ENCODE measurements at places on chromosomes 1 and 21.

DNA sequence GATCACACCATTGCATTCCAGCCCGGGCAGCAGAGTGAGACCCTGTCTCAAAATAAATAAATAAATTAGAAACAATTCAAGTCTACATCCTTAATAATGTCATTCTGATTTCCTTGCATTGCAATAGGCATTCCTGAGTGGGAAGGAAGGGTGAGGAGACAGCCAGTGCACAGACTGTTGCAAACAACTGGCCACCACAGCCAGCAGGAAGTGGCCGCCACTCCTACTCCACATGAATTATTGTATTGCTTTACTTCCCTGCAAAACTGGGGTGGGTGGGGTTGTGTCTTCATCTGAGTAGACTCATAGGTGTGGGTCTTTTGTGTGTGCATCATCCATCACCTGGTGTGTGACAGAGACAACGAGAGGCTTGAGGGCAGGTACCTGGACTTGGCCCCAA lies 60.1 kb downstream of the OPTC start:
- DNase-seq, result no peak

GRCh38 chr1:111214884-111215283 lies 12.6 kb upstream of the CHI3L2 start:
- no peak for DNase-seq

DNA sequence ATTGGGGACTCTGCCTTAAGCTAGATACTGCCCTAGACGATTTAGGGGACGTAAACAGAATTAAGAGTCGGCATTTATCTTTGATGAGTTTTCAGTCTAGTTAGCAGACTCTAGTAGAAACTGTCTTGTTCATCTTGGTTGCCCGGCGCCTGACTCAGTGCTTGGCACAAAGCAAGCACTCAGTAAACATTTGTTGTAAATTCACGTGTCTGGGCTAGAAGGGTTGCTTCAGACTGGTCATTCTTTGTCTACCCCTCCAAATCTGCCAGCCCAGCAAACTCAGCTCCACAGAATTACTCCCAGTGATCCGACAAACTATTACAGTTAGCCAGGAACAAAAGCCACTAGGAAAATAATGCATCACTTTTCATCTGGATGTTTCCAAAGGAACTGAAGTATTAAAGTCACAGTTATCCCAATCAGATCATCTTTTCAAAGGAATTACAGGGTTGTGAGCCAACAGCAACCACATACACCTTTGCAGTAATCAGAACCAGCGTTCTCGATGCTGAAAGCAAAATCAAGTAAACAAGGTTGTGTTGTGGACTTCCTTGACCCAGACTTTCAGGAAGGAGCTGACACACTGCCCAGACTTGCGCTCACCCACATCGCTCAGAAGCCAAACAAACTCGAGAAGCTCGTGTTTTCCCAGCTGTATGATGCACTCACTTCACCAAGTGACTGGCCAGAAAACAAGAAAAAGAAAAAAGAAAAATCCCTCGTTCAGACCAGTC lies 66.5 kb upstream of the GADD45A start:
- DNase-seq, result peak; percentile 99

DNA sequence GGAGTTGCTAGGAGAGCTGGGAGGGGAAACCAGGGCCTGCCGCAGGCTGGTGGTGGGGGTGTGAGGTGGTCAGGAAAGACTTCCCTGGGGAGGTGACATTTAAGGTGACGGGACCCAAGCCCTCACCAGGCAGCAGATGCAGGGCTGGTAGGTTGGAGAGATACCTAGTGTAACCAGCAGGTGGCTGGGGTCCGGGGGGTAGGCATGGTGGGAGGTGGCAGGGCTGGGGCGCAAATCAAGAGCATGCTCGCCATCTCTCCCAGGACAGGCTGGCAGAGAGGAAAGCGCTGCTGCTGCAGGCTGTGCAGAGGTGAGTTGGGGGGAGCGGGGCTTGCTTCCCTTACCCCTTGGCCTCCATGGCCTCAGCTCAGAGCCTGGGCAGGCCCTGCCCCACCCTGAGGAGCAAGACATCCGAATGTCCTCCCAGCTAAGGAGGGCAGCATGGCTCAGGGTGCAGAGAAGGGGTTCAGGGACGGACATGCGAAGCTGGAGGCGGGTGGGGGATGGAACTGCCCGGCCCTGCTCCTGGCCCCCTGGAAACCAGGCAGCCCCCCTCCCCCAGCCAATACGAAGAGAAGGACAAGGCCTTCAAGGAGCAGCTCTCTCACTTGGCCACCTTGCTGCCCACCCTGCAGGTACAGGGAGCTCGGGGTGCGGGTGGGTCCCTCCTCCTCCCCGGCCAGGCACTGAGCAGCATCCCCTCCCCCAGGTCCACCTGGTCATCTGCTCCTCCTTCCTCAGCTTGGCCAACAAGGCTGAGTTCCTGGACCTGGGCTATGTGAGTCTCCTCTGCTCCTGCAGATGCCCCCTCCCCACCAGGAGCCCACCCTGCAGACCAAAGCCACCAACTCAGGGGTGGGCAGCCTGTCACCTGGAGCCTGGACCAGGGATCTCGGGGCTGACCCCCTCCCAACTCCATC lies 4.0 kb downstream of the RNF207 start:
- DNase-seq, result no peak

- DNase-seq, result no peak
Measured at GRCh38 chr1:180267761-180268555, 37.9 kb downstream of the LHX4 start.

- DNase-seq, result no peak
Measured at GRCh38 chr1:177281901-177282300, 111.1 kb downstream of the BRINP2 start.

GRCh38 chr1:183918589-183918988 lies 113.7 kb downstream of the RGL1 start:
- DNase-seq, result no peak

- DNase-seq, result peak; percentile 25
Measured at GRCh38 chr1:44170281-44170823, 28.9 kb upstream of the KLF18 start.

DNA sequence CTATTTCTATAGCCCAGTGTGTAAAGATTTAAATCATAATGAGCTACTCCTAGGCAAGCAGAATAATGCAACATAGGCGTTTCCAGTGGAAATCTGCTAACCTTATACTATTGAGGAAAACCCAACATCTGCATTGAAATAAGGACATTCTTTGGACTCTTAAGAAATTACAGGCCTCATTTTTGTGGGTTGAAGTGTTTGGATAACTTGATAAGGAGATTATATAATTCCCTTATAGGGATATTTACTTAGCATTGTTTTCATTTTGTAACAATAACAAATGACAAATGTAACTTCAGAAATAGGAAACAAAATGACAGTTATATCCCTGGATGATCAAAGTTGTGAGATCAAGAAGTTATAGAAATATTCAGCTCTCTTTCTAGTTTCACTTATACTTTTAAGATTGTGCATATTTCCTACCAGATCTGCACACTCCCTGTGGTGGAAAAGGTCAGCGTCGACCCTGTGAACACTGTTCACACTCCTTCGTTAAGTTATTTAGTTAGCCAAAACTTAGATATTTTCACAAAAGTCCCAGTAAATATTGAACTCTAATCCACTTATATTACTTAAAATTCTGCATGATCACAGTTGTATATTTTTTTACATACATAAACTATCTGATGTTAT lies 284.4 kb upstream of the C1orf105 start:
- peak; percentile 82 for DNase-seq

GRCh38 chr1:231163830-231164427 lies 2.1 kb downstream of the TRIM67 start:
- no peak for DNase-seq

- DNase-seq, result peak; percentile 38
Measured at GRCh38 chr1:7845761-7846160, 7.1 kb downstream of the UTS2 start.

- DNase-seq, result no peak
Measured at GRCh38 chr1:8200317-8201115, 117.4 kb upstream of the SLC45A1 start.

DNA sequence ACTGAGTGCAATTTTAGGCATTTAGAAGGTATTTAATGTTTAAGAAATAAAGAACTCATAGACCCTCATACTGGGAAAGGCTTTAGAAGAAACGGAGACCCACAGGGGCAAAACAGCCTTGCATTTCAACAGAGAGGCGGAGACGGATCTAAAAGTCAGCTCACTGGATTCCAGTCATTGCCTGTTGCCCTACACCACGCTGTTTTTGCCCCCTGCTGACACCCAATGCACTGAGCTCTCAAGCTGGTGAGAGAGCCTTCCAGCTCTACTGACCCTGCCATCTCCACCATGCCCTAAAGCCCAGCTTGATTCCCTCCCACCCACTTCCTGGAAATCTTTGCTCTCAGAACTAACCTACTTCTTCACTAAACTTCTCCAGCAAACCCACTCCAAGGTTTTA lies 7.2 kb upstream of the TRAF3IP3 start:
- DNase-seq, result no peak

- no peak for DNase-seq
Measured at GRCh38 chr1:201419746-201420607, 1.6 kb downstream of the TNNI1 start.

DNA sequence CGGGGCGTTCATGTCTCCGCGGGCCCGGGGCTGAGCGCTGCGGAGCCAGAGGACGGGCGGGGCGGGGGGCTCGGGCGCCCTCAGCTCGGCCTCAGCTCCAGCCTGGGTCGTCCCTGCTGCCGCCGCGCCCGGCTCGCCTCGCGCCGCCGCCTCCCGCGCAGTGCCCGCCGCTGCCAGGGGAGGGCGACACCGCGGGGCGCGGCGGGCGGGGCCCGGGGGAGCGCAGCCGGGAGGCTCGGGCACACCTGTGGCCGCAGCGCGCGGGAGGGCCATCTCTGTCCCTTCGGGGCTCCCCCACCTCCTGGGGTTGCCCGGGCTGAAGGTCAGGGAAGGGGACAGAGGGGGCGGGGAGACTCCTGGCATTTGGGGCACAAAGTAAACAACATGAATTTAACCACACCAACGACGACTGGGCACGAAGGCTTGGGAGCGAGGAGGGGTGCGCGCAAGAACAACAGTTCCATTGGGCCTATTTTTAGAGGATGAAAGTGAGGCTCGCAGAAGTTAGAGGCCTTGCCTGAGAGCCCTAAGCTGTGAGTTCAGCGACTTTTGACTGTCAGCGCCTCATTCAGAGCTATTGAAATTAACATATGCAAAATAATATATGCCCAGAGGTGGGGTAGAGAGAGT lies at the start of gene FAM131C:
TSS of gene FAM131C (minus strand) at position 162 of the 630 bp plus-strand sequence. CDS start 209 bp downstream, outside the sequence.
- DNase-seq, result no peak

- DNase-seq, result peak; percentile 15
Measured at GRCh38 chr1:244836584-244836983, 1.1 kb downstream of the COX20 start.

DNA sequence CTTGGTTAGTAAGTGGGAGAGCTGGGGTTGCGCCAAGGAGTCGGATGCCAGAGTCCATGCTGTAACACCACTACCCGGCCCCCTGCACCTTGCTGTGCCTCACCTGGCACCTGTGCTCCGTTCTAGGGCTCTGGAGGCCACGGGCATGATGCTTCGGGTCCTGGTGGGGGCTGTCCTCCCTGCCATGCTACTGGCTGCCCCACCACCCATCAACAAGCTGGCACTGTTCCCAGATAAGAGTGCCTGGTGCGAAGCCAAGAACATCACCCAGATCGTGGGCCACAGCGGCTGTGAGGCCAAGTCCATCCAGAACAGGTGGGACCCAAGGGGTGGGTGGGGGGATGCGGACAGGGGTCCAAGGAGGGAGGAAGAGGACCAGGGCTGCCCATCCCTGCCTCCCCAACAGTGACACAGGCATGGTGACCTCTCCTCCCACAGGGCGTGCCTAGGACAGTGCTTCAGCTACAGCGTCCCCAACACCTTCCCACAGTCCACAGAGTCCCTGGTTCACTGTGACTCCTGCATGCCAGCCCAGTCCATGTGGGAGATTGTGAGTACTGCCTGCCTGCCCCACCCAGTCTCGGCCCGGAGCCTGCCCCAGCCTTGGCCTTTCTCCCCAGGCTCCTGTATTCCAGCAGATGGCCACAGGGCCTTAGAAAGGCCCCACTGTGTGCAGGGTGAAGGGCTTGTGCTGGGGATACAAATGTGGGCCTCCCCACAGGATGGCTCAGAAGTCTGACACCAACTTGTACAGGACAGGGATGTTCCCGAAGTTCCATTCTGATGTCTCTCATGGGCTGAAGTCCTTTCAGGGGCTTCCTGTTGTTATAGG lies 9.6 kb upstream of the HTR6 start:
- DNase-seq, result no peak

DNA sequence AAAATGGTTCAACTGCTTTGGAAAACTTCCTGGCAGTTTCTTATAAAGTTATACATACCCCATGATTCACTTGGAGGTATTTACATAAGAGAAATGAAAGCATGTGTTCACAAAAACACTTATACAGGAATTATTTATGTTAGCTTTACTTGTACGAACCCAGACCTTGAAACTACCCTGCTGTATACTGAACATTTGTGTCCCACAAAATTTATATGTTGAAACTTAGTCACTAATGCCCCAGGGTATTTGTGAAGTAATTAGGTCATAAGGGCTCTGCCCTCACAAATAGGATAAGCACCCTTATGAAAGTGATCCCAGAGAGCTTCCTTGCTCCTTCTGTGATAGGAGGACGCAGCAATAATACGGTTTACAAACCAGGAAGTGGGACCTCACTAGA lies 42.7 kb upstream of the B3GALT2 start:
- DNase-seq, result peak; percentile 62

- no peak for DNase-seq
Measured at GRCh38 chr1:167056529-167057231, 33.5 kb downstream of the GPA33 start.

DNA sequence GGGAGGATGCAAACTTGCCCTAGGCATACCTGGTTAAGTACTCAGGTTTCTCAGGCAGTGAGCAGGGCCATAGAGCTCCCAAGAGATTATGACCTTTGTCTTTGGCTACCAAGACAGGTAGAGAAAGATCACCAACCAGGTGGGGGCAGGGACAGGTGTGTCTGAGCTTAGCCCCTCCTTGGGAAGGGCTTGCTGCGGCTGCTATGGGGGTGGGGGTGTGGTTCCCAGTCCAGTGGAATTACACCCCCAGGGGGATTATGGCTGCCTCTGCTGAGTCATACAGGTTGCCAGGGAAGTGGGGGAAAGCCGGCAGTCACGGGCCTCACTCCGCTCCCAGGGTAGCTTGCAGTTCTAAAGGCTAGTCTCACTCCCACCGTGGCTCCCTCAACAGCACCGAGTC lies 65.2 kb upstream of the FAM163A start:
- no peak for DNase-seq

DNA sequence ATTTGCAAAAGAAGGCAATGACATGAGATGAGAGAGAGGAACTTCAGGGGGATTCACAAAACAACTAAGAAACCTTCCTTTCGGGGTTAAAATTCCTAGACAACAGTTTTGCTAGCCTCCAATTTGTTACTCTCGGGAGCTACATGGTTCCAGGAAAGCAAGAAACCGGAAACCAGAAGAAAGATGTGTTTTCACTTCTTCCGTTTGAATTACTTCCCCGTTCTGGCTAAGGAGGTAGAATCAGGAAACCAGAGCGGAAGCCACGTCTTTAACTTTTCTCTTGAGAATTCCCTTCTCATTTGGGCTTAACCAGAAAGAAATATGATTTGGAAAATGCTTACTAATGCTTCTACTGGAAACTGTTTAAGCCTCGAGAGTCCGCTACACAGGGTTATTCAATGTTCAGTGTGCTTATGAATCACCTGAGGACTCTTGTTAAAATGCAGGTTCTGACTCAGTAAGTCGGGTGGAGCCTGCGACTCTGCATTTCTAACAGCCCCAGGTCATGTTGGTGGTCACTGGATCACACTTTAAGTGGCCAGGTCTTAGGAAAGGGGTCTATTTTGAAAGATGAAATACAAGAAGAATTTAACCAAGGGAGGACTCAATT lies 43.5 kb upstream of the MCOLN3 start:
- peak; percentile 16 for DNase-seq
